Anterior cingulate cortex (tissue), 58 donors: ENCODE measurements at places on chromosomes 7 and 10.
A peak's percentile ranks its signal among the peaks of the same experiment; 100 is the strongest.

GRCh38 chr7:115007751-115008150, 85.9 kb downstream of the MDFIC start:
- no peak for DNase-seq

DNA sequence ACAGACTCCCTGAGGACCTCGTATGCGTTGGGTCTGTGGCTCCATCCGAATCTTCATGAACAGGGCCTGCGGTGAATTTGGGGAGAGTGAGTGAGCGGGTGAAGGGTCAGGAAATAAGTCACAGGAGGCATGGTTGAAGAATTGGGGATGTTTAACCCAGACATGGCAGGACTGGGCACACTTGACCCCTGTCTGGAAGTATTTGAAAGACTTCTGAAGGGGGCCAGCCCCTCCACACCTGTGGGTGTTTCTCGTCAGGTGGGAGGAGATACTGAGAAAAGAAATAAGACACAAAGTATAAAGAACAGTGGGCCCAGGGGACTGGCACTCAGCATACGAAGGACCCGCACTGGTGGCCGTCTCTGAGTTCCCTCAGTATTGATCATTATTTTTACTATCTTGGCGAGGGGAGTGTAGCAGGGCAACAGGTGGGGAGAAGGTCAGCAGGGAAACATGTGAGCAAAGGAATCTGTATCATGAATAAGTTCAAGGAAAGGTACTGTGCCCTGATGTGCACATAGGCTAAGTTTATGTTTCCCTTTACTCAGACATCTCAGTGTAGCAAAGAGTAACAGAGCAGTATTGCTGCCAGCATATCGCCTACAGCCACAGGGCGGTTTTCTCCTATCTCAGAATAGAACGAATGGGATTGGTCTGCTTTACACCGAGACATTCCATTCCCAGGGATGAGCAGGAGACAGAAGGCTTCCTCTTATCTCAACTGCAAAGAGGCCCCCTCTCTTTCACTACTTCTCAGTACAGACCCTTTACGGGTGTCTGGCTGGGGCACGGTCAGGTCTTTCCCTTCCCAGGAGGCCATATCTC, 38.2 kb upstream of the PFKFB3 start:
- no peak for DNase-seq

GRCh38 chr10:127907411-127908105, 655 bp downstream of the PTPRE start:
- peak; percentile 54 for DNase-seq

- no peak for DNase-seq
Measured at GRCh38 chr10:117684046-117684610, 141.6 kb downstream of the EMX2 start.

DNA sequence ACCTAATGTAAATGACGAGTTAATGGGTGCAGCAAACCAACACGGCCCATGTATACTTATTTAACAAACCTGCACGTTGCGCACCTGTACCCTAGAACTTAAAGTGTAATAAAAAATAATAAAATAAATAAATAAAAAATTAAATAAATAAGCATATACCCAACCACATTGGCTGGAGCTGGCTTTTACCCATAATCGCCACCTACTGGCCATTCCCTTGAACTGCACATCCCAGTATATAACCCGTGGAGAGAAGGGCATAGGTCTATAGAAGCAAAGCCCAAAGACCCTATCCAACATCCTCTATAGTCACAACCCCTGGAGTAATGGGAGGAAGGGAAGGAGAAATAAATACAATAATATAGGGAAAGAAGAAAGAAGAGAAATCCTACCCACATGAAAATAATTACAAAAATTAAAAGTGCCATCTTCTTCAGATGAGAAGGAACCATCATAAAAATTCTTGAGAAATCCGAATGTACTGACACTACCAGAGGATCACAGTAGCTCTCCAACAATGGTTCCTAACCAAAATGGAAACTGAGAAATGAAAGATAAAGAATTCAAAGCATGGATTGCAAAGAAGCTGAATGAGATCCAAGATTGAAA, 65.6 kb downstream of the TWIST1 start:
- DNase-seq, result no peak

DNA sequence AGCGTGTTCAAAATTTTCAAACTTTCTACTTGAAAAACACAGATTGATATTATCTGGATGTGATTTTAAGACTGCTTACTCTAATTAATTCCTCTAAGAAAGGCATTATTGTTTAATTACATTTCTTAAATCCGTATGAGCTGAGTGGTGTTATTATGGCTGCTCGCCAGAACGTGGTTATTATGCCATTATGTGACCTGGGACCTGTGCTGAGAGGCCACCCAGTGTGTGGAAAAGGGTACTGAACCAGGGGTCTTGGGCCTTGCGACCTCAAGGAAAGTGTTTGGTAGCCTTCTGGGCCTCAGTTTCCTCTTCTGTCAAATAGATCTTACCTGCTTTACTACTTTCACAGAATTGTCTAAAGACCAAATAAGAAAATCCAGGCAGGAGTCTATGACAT, 15.4 kb downstream of the LGI1 start:
- DNase-seq, result no peak

GRCh38 chr7:37719077-37719476, 35.5 kb downstream of the GPR141 start:
- no peak for DNase-seq

GRCh38 chr7:36827726-36828703, 103.7 kb upstream of the AOAH start:
- no peak for DNase-seq

DNA sequence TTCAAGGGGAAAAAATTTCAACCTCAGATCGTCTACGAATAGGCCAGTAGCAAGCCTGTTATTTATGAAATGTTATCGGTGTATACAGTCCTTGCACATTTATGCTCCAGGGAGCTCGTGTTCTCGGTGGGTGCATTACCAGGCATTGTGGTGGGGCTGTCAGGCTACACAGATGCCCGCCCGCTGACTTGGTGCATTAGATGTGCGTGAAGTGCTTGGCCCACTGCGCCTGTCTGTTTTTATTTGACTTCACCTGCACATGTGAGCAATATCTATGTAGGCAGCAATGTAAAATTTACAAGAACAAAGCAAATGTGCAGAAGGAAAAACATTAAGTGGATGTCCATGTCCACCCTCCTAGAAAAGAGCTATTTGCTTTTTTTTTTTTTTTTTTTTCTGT, 2.8 kb downstream of the FOXK1 start:
- no peak for DNase-seq

DNA sequence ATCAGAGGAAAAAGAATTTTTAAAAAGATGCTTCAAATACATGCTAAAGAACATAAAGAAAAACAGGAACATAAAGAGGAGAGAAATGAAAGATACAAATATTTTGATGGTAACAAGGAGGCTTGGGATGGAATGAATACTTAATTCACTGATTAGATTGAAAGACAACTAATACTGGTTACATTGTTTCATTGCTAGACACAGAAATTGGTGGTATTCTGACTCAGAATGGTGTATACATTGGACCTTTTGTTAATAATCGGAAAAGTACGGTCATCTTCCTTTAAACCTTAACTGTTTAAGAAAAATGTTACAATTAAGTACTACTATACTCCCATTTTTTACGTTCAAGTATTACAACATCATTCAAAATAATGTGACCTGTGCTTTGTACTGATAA, 567.5 kb downstream of the PARD3 start:
- no peak for DNase-seq

- DNase-seq, result no peak
Measured at GRCh38 chr7:23249486-23249885, 2.9 kb downstream of the GPNMB start.

- no peak for DNase-seq
Measured at GRCh38 chr10:17682236-17682946, 38.4 kb downstream of the STAM start.

- no peak for DNase-seq
Measured at GRCh38 chr7:31445686-31446355, 68.1 kb upstream of the ITPRID1 start.

DNA sequence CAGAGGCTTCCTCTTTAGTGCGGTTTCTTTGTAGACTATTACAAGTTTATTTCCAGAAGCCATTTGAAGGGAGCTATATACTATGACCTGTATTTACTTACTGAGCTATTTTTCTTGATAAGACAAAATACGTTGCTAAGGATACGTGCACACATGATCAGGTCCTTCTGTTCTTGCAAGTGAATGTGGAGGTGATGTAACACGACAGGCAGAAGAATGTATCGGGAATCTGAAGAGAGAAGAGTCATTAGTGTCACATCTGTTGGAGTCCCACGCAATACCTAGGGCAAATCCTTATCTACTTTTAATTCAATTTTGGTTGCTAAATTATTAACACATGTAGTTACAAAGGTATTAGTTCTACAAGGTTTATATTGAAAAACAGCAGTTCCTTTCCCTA, 284.6 kb upstream of the IMMP2L start:
- no peak for DNase-seq

DNA sequence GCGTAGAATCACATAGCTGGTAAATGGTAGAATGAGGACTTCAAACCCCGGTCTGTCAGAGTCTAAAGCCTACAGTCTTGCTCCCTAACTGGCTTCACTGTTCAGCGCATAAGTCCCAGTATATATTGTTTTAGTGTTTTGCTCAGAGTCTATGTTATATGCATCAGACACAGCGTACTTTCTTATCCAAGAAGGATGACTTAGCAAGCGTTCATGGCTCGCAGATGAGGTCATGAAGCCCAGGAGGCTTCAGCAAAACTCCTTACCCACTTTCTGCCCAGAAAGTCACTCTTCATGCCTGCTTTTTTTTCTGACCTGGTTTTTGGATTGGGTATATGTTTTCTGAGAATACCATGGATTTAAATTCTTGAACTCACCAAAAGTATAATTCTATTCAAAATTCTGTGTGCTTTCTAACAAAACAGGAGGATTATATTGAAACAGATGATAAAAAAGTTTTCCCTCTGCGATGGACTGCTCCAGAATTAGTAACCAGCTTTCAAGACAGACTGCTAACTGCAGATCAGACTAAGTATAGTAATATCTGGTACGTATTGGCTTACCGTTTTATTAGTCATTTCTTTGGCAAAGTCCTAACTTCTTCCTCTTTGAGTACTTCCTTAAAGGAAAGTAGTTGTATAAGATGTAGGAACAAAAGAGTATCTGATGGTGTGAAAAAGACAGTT, 24.6 kb upstream of the BHLHA15 start:
- DNase-seq, result no peak

GRCh38 chr10:4246881-4247358, 461.9 kb upstream of the KLF6 start:
- no peak for DNase-seq

DNA sequence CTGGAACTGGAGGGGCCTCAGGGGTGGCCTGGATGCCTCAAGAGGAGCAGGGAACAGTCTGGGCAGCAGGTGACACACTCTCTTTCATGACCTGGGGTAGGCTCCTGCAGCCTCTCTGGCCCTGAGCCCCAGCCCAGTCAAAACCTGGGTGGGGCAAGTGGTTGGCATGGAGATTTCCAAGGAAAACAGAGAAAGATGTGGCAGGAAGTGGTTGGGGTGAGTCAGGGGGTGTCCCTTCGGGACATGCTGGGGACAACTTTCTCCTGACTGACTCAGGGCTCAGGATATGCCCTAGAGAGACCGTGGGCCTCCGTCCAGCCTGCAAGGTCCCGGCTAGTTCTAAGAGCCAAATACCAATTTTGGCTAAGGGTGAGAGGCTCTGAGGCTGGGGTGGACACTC, 2.9 kb downstream of the AQP1 start:
- no peak for DNase-seq

GRCh38 chr7:24982917-24983316, 2.9 kb upstream of the OSBPL3 start:
- no peak for DNase-seq

DNA sequence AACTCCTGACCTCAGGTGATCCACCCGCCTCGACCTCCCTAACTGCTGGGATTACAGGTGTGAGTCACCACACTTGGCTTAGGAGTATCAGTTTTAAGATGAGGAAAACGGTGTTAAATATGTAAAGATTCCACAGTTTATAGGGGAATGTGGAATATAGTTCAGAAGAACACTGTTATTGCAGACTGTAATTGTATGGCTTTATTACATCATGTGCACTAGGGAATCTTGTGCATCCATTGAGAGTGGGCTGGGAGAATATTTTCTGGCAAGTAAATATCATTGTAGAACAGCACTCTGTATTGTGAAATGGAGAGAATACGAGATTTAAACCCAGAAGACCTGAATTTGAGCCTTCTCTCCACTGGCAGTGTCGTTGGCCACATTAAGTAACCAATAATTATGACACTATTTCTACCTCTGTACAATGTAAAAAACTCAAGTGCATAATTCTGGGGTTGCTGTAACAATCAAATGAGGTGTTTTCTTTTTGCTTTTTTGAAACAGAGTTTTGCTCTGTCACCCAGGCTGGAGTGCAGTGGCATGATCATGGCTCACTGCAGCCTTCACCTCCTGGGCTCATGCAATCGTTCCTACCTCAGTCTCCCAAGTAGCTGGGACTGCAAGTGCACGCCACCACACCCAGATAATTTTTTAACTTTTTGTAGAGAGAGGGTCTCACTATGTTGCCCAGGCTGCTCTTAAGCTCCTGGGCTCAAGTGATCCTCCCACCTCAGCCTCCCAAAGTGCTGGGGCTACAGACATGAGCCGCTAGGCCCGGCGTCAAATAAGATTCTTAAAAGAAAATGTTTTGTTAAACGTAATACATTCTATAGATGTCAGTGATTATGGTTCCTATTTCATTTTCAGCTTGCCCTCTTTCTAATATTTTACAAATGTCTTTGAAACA, 12.0 kb upstream of the PARD3 start:
- DNase-seq, result no peak

DNA sequence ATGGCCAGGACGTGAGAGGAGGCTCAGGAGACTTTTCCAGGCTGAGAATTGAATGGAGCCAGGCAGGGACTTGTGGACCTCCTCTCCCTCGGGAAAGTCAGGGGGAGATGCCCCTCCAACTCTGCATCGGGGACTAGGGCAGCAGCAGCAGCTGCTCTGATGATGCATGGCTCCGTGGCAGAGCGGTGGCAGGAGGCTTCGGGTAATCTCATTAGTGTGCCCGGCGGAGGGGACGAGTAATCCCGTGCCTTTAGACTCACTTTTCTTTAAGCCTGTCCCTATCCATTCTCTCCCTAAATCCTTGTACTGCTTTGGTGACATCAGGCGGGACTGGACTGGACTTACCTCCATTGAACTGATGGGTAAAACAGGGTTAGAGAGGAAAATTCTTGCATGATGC, 75.1 kb downstream of the ZMIZ1 start:
- no peak for DNase-seq

DNA sequence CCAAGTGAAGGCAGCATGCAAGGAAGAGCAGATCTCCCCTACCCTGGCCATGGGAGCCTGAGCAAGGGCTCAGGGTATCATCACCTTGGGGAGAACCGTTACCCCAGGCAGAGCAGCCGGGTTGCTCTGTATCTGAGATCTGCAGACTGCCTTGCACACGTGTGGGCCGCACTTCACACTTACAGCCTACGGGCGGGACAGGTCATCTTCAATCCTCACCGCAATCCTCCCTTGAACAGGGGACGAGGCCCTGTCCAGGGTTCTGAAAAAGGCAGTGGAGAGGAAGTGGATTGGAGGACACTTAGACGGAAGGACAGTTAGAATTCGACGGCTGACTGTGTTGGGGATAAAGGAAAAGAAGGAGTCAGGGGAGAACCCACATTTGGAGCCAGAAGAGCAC, 51.4 kb downstream of the NPS start:
- DNase-seq, result no peak
